Skeletal muscle cell (primary cell): ENCODE measurements at places on chromosomes 5 and 9.

DNA sequence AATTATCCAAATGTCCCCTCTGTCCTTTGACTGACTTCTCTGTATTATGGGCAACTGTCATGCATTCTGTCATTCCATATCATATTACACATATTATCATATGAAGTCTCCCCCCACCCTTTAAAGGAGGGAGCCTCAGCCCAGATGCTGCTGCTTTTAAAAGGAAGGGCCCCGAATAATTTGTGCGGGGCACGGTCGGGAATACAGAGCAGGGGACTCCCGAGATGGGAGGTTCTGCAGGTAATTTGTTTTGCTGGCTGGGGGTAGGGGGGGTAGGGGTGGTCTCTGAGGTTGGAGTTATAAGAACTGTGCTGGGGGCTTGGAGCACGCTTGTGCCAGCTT is 10.1 kb upstream of the LHX2 start:
- no peak for DNase-seq

- no peak for DNase-seq
These were observed 4.9 kb downstream of the NADK2 start for GRCh38 chr5:36236801-36237200.

DNA sequence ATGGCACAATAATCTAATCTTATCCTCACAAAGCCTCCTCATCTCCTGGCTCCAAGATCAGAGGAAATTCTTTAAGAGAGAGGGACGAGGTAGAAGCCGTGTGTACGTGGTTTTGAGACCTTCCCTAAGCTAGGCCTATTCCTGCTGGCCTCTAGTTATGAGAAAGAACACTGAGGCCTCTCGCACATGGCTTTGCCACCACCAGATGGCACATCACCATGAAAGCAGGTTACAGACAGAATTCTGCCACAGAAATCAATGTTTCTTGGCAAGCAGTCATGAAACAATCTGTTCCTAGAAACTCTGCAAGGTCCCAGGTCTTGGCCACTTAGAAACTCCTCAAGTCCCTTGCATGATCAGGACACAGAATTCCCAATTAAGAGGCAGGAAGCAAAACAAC is 268.2 kb upstream of the TAS2R1 start:
- DNase-seq = peak; percentile 13

DNA sequence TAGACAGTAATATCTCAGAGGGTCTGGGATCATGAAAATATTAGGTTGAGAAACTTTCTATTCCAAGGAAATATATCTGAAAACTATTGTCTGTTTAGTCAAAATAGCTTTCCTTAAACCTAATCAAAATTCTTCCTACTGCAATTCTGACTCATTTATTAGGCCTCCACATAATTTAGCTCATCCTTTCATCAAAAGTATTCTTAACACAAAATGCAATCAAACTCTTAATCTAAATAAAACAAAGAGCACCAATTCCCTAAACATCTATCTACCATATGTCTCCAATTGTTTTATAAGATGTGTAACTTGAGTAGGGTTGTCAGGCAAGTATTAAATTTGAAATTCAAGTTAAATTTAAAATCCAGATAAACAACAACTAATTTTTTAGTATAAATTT is 142.1 kb downstream of the PLK2 start:
- no peak for DNase-seq

DNA sequence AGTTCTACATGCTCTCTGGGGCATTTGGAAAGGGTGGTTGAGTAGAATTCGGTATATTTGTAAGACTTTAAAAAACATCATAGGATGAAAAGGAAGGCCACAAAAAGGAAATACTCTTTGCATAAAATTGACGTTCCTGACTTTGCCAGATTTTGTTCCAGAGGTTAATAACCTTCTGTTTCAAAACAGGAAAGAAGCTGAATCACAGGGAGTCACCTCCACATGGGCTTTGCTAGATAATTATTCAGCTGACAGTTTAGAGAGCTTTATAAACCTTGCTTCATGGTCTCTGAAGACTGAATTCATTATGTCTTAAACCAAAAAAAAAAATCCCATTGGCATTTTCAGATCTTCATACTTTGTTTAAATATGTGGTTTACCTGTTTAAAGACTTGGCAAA is 203.7 kb downstream of the SEMA6A start:
- peak; percentile 32 for DNase-seq
